ENCODE measurements at places on chromosomes 1 and 21.

GRCh38 chr21:40276001-40276400 is 408.8 kb downstream of the PCP4 start:
- no peak for DNase-seq

GRCh38 chr1:240706150-240706935 is 94.4 kb upstream of the GREM2 start:
- no peak for DNase-seq

DNA sequence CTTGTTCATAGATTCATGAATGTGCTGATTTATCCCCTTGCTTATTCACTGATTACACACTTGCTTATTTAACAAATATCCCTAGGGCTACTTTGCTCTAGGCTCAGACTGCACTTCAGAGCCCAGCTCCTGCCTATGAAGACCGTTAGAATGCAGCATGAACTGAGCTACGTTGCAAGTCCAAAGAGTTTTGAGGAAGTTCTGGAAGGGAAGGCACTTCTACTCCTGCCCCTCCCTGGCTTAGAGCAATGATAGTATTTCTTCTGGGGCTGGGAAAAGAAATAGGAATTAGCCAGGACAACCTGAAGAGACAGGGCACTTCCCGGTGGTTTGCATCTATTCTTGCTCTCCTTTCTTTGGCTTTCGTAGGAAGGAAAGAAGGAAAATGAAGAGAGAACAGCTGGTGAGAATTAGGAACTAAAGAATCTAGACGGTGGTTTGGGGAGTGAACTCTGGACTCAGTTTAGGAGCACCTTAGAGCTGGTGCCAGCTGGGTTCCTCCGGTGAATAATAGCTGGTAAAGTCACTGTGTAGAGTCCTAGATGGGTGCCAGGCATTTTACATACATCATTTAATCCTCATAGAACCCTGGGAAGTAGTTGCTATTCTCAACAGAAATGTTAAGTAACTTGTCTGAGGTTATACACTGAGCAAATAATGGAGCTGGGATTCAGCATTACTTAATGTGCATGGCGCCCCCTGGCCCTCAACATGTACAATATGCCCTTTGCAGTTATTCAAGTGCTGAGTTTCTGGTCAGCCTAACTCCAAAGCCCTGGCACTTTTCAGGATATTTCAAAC is 65.9 kb downstream of the NDUFS5 start:
- peak; percentile 60 for DNase-seq

DNA sequence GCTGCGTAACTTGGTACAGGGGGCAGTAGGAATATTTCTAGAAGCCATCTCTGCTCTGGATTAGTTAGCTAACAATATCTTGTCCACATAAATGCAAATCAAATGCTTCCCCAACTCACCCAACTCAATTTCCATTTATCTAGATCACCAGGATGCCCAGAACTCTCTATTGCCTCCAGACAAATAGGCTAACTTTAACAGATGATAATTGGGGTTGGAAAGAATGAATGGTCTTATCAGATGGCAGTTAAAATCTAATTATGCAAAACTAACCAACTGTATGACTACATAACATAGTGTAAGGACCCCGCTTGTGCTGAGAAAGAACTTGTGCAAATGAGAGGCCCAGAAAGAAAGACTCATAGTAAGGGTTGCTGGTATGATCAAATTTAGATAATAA is 1024.8 kb downstream of the PLA2G4A start:
- DNase-seq, result no peak

GRCh38 chr1:64630611-64631010 is 114.3 kb upstream of the RAVER2 start:
- no peak for DNase-seq

GRCh38 chr1:59901770-59902388 is 24.7 kb downstream of the CYP2J2 start:
- no peak for DNase-seq

DNA sequence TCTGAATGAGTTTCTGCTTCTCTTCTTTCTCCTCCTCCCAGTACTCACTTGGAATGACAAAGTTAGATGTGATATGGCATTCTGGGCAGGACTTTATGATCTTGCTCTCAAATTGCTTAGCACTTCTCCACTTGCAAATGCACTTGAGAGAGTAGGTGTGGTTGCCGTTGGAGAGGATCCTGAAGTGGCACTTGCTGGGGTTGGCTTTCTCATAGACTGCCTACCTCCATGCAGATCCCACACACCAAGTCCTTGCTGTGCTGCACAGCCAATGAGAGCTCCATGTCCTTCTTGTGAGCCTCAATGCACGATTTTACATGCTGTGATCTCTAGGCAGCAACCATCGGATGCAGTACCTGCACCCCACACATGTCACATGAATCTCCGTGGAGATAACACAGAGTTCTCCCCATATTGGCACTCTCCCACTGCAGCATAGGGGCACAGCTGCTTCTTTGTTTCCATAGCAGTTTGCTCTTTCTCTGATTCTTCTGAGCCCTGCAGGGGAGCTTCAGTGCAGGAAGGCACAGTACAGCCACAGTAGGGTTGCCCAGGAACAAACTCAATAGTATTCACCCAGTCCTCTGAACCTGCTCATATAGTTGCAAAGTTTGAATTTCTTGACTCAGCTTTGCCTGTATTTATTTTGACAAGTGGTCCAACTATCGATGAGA is 45.2 kb downstream of the ZNF691 start:
- DNase-seq, result no peak

GRCh38 chr1:29703596-29704370 is 467.5 kb downstream of the PTPRU start:
- no peak for DNase-seq

- DNase-seq, result no peak
Measured at GRCh38 chr1:116431870-116432500, 58.9 kb downstream of the ATP1A1 start.

Measured in CD4-positive, alpha-beta T cell (primary cell).